Smooth muscle cell of the brain vasculature (primary cell): ENCODE measurements at places on chromosomes 16 and 17.

GRCh38 chr17:38343608-38344419, at the start of gene GPR179:
GPR179 (minus strand) TSS chr17:38343956; CDS start chr17:38343789, 167 bp downstream.
- DNase-seq = no peak

DNA sequence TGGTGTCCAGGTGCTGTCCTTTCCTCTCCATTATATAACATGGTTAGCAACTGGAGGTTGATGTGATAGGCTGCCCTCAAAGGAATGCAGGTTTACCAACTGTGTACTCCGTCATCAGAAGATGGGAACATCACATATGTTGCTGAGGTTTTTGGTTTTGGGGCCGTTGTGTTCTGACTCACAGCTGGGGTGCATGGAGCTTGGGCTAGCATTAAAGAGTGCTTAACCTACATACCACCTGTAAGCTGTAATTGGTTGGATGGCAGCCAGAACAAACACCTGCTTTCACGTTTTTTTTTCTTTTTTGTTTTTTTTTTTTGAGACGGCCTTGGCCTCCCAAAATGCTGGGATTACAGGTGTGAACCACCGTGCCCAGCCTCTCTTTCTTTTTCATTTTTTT, 20.9 kb downstream of the TMEM11 start:
- no peak for DNase-seq

DNA sequence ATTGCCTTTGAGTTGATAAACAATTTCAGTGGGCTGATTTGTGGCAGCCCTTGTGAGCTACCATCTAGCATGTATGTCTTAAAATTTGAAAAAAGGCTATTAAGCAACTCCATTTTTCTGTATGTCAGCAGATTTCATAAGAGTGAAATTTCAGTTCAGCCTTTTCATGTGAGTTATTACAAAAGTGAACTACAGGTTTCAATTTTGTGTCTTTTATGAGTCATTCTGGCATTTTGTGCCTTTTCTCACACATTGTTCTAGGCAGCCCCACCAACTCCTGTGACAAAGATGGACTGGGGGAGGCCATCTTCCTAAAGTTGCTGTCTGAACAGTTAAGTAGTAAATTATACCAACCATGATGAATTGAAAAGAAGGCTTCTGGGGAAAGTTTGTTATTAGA, 52.1 kb downstream of the USP10 start:
- DNase-seq = no peak

GRCh38 chr17:79995696-79996095, 40.0 kb downstream of the TBC1D16 start:
- DNase-seq = no peak

DNA sequence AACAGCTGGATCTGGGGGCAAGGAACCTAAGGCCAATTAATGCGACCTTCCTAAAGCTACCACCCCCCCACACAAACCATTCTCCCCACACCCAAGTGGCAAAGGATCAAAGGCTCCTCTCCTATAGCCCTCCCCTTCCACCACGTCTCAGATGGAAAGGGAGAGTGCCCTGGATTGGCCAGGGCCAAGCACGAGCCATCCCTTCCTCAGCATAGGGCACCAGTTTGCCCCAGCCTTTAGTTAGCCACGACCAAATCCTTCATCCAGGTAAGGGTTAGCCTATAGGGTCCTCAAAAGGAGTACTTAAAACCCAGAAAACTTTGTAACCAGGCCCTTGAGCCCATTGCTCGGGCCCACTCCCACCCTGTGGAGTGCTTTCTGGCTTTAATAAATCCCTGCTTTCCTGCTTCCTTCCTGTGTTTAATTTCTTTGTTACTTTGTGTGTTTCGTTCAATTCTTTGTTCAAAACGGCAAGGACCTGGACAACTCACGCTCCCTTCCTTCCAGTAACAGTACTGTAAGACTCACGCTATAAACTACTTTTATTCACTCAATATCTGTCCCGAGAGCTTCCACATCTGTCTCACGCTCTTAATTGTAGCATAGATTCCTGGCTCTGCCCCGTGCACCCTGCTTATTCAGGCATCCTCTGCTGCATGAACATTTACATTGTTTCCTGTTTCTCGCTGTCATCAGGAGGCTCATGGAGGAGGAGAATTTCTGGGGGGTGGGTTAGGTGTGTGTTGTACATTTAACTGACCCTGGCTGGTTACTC, 62.3 kb downstream of the TNFRSF13B start:
- no peak for DNase-seq

- no peak for DNase-seq
Measured at GRCh38 chr17:34291721-34292348, 6.3 kb downstream of the CCL11 start.

DNA sequence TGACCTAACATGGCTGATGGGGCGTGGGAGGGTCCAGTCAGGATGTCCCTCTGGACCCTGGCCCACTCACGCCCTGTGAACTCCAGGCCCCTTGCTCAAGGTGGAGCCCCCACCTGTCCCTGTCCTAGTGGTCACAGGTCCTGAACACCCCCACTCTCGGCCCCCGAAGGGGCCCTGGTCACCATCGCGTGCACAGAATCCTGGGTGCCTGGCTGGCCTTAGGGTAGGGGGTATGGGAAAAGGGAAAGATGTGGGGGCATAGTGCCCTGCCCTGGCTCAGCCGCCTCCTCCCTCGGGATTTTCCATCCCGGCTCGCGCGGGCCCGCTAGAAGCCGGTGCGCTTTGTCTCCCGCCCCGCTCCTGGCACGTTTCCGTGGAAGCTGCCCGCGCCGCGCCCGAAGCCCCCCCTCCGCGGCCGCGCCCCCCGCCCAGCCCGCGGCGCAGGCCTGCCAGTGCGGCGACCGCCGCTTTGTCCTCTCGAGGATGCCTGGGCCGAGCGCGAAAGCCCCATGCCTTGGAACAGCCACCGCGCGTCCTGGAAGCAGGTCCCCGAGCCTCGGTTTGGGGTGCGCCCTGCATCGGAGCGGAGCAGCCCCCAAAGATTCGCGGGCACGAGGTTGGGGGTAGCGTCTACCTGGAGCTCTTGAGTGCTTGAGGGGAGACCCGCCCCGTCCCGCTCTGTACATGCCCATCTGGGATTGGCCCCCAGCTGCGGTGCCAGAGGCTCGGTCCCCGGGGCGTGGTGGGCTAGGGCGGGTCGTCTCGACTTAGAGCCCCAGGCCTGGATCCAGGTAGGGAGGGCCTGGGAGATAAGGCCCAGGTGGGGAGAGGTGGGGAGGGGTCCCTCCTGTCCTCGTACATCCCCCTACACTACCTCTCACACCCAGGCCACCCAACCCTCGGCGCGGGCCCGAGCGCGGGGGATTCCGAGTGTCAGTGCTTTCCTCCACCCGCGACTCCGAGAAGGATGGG, 1.3 kb downstream of the SMPD3 start:
- no peak for DNase-seq

DNA sequence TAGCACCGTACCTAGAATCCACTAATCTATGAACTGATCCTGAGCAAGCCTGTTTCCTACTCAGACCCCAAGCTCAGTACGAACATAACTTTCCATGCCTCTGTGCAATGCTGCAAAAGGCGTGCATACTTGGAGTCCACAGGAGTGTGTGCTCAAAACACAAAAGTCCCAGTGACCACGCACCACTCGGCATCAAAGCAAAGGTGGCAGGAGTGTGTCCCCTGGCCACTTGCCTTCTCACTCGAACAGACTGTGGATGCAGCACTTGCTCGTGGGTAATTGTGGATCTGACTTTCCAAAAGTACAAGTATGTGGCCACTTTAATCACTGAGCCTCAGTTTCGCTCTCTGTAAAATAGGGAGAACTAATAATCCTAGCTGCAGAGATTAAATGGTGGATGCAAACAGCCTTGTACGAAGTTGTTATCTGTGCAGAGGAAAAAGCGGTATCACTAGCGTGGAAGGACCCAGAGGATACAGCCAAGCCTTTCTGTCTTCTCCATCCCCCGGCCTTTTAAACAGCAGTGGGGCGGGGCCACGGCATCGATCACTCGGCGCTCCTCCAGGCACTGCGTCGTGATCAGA, 311 bp upstream of the KDM8 start:
- DNase-seq = no peak

DNA sequence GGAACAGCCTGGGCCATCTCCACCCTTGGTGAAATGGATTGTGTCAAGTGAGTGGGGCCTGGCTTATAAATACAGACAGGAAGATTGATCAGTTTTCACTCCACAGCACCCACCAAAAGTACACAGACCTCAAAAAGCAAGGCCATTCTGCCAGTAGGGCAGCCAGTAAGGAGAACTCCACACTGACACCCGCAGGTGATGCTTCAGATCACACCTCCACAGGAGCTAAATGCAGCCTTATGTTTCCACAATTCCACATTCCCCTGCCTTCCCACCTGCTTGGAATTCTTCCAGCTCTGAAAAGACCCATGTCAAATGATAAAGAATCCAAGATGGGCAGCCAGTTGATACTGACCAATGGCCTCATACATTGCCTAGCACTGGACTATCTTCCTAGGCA, 191.1 kb downstream of the ZFHX3 start:
- DNase-seq = no peak

DNA sequence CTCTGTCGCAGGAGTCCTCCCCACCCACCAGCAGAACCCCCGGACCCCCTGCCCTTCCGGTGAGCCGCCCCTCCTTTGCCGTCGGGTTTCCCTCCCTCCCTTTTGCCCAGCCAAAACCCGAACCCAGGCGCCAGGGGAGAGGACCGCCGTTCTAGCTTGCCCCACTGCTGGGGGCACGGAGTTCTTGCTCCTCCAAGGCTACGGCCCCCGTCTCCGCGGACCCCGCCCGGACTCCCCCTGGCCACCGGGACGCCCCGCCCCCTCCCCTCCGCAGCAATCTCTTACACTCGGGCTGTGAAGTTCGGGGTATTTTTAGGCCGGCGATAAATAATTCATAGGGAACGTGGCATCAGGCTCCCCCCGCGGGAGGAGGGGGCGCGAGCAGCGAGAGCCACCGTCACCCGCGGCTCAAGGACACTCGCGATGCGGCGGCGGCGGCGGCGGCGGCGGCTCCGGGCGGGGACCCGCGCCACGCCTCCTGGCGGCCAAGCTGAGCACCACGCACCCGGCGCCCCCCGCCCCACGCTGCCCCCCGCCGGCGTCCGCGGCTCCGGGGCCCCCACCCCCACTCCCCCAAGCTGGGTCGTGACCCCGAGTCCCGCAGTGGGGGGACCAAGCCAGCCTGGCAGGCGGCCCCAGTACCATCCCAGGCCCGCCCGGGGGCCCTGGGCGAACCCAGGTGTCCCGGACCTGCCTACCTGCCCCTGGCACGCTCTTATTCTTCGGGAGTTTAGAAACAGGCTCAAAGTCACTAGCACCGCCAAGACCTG, at the start of gene GRIN2C:
GRIN2C (minus strand) TSS at position 427 of the 770 bp plus-strand sequence. CDS start 4,793 bp downstream, outside the sequence.
- no peak for DNase-seq

DNA sequence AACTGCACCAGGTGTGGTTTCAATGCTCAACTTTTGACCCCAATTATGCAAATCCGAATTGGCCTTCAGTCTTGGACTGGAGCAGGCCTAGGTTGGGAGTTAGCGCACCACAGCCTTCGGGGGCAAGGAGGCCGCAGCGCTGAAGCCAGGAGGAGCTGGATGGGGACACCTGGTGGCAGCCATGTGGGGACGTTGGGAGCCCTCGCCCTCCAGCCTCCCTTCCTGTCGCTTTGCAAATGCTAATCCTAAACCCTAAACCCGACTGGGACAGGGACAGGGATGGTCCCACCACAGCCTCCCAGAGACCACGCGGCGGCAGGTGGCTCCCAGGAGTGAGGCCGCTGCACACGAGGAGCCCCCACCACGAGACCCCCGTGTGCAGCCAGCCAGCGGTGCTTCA, 58.7 kb downstream of the KLHDC4 start:
- DNase-seq = no peak

GRCh38 chr16:22330326-22330725, 33.1 kb downstream of the POLR3E start:
- no peak for DNase-seq

DNA sequence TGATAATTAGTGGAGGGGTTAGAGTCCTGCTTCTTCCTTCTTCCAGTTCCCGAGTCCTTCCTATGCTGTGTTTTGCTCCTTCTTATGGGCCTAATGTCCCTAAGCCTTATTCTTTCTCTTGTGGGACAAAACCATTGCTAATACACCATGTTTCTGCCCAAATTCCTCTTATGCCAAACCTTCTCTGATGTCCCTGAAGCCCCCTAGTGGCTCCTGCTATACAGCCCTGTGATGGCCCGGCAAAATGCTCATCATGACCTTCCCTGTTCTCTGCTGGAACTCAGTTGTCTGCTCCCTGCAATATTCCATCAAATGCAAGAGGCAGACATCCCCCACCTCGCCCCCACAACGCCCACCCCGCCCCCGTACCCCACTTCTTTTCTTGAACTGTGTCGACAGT, 171.6 kb downstream of the CDH11 start:
- DNase-seq = no peak

DNA sequence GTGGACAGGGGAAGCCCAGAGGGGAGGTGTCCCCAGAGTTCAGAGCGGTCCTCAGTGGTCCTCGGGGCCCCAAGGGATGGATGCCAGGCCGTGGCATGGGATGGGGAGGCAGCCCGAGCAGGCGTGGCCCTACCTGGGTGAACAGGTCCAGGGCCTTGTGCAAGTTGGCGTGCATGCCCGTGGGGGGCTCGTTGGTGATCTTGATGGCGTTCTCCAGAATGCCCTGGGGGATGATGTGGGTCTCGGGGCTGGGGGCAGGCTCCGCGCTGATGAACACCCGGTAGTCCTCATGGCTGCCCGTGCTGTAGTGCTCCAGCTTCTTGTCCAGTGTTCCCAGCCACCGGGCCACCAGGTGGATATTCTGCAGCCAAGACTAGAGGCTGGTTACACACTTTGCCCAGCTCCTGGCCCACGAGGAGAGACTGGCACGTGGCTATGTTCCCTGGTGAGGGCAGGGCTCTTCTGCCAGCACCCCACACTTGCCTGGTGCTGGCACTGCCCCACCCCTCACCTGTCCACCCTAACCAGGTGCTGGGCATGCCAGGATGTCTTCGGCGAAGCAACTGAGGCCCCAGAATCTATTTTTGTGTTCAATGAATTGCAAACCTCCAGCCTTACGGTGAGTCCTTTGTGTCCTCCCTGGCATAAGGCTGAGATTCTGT, 59.2 kb downstream of the PGS1 start:
- no peak for DNase-seq

GRCh38 chr17:81382851-81383250, 12.4 kb upstream of the BAHCC1 start:
- no peak for DNase-seq

- DNase-seq = no peak
Measured at GRCh38 chr17:13931800-13932460, 137.4 kb upstream of the COX10 start.

GRCh38 chr17:73654241-73654640, 10.0 kb upstream of the SDK2 start:
- DNase-seq = no peak

DNA sequence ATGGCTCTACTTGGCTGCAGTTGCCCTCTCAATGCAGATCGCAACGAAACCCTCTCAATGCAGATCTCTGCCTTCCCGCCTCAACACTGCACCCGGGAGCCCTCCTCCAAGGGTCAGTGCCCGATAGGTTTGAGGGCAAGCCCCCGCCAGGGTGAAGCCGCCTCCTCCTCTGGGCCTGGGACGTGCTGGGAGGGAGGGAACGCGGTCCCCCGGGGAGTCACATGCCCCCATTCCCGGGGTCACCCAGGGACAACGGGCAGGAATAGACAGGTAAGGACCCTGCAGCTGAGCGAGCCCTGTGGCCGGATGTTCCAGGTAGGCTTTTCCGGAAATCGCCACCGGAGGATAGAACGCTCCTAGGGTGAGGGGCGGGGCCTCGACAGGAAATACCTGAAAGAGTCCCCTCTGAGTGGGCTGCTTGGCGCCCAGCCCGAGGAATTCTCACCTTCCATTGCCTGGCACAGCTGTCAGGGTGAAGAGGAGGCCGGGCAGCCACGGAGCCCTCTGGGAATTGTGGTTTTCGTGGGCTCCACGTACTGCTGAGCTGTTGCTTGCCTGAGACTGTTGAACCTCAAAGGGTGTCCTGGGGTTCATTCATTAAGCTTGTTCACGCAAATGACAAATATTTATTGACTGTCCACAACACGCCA, 12.8 kb downstream of the ZNF174 start:
- DNase-seq = no peak

- DNase-seq = no peak
Measured at GRCh38 chr16:71846431-71846830, 655 bp downstream of the ATXN1L start.
